ENCODE measurements at places on chromosomes 12 and 14.
A peak's percentile ranks its signal among the peaks of the same experiment; 100 is the strongest.

DNA sequence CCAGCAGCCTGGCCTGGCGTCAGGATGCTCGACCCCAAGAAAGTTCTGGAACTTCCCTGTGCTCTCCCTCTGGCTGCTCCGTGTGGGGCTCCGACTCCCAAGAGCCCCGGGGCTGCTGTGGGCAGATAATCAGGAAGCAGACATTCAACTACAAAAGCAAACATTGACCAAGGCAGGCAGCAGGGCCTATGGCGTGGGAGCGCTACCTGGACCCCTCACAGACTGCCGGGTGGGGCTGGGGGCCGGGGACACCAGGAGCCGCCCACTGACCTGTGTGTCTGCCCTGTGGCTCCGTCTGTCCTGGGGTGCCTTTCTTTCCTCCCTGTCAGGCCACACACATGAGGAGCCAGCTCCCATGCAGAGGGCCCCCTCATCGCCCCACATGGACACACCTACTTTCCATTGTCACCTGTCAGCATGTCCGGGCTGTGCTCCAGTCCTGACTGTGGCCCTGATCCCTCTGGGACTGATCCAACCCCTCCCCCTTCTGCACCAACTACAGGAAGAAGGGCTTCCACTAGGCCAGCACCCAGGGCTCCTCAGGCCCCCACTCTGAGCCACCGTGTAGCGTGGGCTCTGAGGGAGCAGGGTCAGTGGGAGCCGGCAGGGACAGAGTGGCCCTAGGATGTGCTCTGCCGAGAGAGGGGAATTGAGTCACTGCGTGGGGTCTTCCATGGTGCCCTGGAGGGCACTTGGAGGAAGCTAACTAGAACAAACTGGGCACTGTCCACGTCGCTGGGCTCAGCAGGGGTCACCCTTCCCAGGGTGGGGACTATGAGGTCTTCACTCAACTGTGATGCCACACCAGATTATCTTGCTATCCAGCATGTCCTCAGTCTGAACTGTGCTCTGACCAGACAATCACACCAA lies 215.4 kb upstream of the C14orf180 start:
- no peak for DNase-seq

DNA sequence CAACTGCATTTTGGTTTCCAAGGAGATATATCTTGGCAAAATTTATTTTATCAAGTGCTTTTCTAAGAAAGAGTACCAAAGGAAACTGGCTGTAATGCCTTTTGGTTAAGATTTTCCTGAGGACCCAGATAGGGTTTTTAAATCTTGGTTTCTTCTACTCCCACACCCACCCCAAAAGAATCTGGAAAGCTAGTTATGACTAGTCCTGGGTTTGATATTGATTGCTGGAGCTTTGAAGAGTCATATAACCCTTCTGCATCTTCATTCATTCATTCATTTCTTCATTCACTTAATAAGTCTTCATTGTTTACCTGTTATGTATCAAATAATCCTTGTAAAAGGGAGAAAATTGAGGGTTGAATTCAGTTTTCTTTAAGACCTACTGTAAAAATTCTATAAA lies 425.2 kb downstream of the PCNX1 start:
- DNase-seq = no peak

- no peak for DNase-seq
Observed at GRCh38 chr14:41960281-41960680, 353.6 kb downstream of the LRFN5 start.

GRCh38 chr12:88225776-88226175 lies 83.7 kb downstream of the TMTC3 start:
- DNase-seq = no peak

GRCh38 chr12:122117979-122118378 lies 39.4 kb downstream of the MLXIP start:
- no peak for DNase-seq

GRCh38 chr12:15526033-15526432 lies 203.7 kb downstream of the PTPRO start:
- no peak for DNase-seq

- no peak for DNase-seq
Observed at GRCh38 chr12:88518863-88519403, 61.3 kb downstream of the KITLG start.

DNA sequence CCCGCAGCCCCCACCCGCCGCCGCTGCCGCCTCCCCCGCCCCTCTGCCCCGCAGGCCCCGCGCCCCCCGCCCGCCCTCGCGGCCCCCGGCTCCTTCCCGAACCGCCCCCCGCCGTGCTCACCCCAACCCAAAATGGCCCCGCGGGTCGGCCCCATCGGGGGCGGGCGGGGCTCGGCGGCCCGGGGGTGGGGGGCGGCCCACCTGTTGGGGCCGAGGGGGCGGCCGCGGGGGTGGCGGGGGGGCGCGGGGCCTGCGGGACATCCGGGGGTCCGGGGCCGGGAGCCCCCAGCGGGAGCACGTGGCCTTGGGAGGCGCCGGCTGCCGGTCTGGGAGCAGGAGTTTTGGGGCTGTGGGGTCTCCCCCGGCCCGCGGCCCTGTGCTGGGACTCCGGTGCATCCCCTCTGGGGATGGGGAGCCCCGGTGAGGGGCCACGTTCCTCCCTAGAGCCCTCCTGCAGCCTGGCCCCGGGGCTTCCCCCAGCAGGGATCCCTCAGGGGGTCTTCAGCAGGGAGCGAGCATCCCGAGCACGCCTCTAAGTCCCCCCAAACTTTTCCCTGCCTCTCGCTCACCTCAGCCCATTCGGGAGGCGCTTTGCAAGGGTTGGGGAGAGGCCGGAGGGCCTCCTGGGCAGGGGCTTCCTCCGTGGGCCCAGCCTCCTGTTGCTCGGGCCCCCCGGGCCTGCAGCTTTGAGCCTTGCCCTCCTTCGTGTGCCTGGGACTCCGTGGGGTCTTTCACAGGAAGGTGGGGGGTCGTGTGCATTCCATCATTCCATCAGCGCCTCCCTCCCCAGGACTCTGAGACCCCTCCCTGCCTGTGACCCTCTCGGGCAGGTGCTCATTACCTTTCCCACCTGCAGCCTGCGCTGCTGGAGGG lies 710 bp downstream of the MTA1 start:
- no peak for DNase-seq

DNA sequence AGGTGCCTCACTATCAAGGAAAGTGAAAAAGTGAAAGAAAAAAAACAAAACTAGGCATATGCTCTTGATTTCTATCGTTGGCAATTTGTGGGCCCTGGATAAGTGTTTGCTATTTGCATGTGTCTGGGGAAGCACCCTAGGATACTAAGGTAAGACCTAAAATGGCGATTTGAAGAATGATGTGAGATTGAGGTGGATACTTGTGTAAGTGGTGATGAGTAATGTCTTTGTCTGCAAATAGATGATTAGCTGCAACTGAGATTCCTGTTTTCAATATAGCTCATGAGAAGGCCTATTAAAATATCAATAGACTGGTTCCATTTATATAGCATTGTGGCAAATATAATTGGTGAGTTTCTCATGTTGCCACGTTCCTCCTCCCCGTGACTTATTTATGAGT lies 261.7 kb downstream of the NEDD1 start:
- DNase-seq = no peak

- no peak for DNase-seq
Observed at GRCh38 chr14:80211153-80212022, at the start of gene DIO2. Gene DIO2 (minus strand): TSS chr14:80211504. CDS start chr14:80211472, 32 bp downstream.

DNA sequence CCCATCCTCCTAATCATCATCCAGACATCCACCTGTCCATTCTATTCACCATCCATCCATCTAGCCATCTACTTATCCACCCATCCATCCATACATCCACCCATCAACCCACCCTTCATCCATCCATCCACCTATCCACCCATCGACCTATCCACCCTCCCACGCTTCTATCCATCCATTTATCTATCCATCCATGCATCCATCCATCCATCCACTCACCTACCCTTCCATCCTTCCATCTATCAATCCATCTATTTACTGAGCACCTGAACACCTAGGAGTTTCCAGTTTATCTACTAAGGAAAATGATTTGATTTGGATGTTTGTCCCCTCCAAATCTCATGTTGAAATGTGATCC lies 7.5 kb downstream of the RIN3 start:
- DNase-seq = no peak

DNA sequence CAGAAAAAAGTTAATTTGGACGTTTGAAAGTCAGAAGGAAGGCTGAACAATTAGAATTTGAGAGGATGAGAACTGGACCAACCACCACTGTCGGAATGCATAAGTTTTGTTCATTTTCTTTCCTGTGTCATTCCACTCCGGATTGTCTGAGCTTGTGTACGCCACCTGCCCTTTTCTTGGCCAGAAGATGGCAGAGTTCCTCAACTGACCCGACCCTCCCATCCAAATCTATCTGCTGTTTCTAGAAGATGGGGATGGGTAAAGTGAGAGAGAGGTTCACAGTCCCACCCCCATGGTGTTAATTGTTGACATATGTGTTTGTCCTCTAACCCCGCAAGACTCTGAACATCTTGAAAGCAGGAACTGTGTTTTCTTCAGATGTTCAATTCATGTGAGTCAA lies 388.0 kb downstream of the VRK1 start:
- DNase-seq = peak; percentile 37

DNA sequence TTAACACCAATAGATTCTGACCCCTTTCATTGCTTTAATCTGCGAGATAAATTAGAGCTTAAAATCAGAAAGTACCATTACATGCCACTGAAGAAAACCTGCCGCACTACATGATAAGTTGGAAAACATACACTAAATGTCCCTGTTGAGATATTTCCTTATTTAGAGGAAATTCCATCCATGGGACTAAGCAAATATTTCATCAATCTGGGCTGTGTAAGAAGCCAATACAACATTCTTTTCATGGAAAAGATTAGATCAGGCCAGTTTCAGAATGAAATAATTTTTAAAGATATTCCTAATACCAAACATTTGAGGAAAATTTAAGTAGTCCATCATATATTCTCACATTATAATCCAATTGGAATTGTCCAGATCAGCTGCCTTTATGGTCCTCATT lies 112.8 kb downstream of the LLPH start:
- DNase-seq = no peak

DNA sequence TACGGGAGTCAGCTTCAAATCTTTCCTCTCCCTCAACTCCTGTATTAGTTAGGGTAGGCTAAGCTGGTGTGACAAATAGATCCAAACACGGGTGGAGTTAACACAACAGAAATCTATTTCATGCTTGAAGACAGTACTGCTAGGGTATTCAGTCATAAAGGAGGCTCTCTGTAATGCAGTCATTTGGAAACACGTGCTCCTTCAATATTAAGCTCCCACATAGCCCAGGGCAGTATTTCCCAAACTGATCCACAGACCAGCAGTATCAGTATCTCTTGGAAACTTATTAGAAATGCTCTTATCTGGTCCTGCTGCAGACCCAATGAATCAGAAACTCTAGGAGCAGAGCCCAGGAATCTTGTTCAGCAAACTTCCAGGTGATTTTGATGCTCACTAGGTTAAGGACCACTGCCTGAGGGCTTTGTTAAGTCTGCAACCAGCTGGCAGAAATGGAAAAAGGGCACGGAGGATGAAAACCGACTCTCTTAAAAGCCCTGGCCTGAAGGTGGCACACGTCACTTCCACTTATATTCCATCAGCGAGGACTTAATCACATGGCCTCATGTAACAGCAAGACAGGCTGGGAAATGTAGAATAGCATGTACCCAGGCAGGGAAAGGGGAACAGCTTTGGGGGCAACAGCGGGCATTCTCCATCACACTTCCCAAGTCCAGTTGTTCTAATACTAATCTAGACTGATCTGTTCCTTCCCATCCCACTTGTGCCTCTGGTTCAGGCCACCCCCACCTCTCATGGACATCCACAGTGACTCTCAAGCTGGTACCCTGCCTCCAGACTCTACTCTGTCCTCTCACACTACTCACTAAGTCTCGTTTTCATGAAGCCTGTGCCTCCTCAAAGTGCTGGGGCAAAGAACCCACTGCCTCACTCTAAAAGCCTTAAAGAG lies 38.2 kb upstream of the RIC8B start:
- peak; percentile 13 for DNase-seq

GRCh38 chr12:74111688-74112360 lies 425.8 kb upstream of the ATXN7L3B start:
- peak; percentile 58 for DNase-seq

DNA sequence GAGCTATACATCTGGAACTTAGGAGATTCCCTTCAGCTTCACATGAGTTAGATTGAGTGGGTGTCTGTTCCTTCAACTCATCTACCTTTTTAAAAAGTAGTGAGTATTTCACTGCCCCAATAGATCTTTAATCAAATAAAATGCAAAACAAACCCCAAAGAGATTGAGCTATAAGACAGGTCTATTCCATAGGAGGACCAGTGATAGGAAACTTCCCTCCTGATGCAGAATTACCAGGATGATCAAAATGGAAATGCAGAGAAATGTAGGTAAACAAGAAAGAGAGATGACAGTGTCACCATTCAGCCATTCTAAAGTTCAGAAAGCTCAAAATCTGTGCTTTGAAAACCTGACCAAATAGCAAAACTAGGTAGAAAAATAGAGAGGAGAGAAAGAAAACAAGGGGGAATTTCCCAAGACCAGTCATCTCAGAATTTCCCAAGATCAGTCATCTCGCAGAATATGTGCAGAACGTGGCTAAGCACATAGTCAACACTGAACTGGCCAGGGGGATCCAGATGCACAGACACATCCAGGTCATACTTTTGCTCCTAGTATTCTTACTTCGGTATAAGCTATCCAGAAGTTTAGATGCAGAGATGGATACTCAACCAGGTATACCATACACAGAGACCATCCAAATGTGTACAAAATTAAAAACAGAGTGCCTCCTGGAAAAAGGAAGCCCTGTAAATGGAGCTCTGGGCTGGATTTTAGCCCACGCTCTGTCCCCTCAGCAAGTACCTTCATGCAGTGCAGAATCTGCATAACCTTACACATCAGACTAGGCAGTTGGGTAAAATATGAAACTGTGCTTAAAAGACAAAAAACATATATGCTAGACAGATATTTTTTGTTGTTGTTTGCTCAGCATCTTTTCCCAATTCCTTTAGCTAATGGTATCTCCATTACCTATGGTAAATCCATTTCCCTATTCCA lies 27.4 kb downstream of the SLC41A2 start:
- peak; percentile 22 for DNase-seq

- no peak for DNase-seq
Observed at GRCh38 chr14:60642270-60643140, 6.8 kb downstream of the SIX1 start.

DNA sequence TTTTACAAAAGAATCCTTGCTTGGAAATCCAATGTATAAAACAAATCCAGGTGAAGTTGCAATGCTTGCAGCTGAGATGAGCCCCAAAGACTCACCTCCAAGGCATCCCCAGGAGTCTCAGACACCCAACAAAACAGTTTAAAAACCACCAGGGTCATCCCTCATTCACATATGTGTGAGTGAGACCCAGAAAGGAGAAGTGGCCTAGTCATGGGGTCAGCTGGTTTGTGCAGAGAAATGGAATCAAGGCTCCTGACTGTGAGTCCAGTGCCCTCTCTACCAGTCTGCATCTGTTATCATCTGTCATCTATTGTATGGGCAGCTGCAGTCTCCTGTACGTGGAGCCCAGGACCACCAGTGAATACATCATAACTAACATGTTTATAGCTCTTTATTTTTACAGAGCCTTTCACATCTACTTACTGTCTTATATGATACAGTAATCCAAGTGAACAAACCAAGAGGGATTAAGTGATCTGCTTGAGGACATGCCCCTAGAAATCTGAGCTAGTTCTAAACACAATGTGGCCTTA lies 27.1 kb downstream of the PLEKHG7 start:
- no peak for DNase-seq

- no peak for DNase-seq
Observed at GRCh38 chr12:108564724-108565123, 2.3 kb downstream of the ISCU start.

GRCh38 chr12:2877953-2878732 lies 1.1 kb downstream of the RHNO1 start:
- no peak for DNase-seq

Data from PC-3 (cell line).